Stimulated activated CD4-positive, alpha-beta T cell treated with anti-CD3 and anti-CD28 coated beads, Interleukin-1b, Interleukin-23, amount 100 ng/mL, for 1 hour (primary cell): ENCODE measurements at places on chromosomes 11 and 22.

GRCh38 chr22:42287174-42287890, 16.9 kb upstream of the TCF20 start:
- DNase-seq: no peak

DNA sequence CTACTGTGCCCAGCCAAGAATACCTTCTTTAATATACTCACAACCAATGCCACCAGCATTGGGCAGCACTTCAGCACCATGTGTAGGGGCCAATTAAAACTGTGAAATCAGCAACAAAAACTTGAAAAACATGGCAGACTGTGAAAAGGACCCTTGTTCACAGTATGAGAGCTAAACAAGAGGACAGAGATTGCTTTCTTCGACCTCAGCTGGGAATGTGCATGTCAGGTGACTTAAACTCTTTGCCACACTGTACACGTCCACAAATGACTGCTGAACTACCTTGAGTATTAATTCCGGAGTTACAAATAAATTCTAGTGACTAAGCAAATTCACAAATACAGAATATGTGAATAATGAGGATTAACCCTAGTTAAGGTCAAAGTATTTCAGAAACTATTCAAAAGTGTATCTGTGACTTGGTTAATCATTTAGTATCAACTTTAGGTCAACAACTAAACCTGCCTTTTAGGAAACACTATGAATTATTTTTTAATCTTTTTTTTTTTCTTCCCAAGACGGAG, 33.0 kb downstream of the DDX6 start:
- DNase-seq: no peak

DNA sequence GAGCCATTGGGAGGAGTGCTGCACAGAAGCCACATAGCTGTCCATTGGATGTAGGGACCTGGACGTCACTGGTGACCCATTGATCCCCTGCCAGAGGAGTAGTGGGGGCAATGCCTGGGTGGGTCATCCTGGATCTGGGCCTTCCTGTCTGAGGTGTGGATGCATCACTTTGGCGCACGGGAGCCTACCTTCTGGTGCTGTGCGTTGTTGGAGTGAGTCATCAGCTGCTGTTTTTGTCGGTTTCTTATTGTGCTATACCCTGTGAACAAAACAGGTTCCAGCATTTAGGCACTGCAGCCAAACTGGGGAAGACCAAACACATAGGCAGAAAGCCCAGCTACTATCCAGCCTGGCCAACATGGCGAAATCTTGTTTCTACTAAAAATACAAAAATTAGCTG, 3.2 kb downstream of the TAF6L start:
- no peak for DNase-seq

DNA sequence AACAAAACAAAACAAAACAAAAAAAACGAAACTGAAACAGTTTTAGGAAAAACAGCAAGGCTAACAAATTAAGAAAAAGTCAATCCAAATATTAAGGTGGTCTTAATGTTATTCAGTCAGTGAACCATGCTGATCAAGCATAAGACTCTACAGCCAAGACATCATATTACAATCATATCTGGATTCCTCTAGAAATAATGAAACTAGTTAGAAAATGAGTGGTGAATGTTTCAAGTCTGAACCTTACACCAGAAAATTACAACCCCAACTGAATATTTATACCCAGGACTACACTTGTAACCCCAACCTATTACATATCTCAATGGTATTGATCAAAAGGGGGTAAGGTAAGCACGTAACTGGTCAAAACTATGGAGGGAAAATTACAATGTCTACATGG, 48.8 kb downstream of the ACAT1 start:
- DNase-seq: no peak

DNA sequence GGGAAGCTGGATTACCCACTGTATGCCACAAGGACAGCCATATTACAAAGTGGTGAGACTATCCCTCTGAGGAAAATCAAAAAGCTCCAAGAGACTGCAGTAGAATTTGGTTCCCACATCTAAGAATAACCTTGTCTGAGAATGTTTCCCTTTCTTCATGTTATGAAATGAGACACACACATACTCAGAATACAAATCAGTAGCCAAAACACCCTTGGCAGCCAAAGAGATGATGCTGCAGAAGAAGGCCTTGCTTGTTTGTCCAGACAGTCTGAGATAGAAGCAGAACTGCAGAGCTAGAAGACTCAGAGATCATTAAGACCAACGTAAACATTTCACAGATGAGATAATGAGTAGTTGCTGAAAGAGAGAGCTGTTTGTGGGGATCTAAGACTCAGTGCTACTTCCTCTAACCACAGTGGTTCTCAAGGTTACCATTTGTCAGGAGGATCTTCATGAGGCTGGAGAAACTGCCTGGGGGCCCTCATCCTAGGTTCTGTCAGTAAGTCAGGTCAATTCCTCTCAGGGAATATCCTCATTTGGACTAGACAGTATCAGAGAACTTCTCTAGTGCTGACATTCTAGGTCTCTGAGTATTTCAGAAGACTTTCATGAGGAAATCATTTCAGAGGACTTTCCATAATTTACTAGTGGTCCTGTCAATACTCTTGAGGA, 38.9 kb downstream of the RELT start:
- no peak for DNase-seq

DNA sequence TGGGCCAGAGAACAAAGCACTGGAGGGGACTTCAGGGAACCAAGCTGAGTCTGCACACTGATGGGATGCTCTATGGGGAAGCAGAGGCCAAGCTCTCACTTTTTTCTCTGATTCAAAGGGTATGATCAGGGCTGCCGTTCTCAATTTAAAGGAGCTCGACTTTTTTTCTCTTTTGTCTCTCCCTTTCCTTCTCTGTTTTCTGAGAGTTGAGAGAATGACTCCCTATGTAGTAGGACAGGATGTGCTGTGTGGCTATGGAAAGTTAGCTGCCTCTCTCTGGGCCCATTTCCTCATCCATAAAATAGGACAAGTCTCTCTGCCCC, 7.9 kb downstream of the ADORA2A start:
- no peak for DNase-seq

DNA sequence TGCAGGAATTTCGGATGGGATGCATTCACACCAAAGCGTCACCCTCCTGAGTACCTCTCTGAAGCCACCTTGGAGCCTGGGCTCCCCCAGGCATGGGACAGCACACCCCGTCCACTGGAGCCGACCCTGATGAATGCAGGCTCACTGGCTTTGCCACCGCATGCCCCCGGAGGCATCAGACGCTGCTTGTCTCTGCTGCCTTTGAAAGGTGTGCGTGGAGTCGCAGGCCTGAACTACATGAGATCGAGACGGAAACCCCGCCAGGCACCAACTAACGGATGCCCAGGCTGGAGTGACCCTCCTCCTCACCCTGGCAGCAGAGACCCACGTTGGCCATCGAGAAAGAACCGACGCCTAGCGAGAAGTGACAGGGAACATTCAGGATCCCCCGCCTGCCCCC, 22.5 kb downstream of the KRTAP5-5 start:
- no peak for DNase-seq

GRCh38 chr22:32700191-32700882, 101.2 kb upstream of the TIMP3 start:
- no peak for DNase-seq
